ENCODE measurements at places on chromosomes 2 and 18.
A peak's percentile ranks its signal among the peaks of the same experiment; 100 is the strongest.

DNA sequence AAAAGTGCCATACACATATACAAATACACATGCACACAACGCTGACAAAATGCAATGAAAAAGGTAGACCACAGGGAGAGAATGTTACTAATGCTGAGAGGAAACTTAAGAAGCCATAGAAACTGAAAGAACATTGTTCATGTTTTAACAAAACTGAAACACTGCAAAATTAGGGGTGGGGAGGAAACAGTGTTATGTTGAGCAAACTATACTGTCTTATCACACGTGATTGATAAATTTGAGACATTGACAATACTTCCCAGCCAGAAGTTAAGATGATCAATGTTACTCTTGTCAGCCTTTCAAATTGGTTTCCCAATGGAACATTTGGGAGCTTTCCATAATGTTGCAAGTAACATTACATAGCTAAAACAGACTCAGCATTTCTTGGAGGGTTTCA is 165.5 kb downstream of the L3MBTL4 start:
- no peak for DNase-seq

DNA sequence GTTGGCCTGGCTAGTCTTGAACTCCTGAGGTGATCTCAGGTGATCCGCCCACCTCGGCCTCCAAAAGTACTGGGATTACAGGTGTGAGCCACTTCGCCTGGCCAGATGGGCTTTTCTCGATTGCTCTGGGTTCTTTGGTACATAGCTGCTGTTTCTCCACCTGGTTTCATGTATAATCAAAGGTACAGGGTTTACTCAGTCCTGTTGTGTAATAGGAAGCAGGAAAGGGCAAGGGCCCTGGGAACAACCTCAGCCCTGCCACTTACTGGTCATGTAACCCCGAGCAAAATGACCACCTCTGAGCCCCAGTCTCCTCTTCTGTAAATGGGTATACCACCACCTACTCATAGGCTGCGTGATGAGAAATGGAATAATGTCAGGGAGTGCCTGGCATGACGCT is 34.0 kb downstream of the RMC1 start:
- no peak for DNase-seq

GRCh38 chr2:27782701-27783100 is 11.2 kb downstream of the MRPL33 start:
- DNase-seq, result no peak

DNA sequence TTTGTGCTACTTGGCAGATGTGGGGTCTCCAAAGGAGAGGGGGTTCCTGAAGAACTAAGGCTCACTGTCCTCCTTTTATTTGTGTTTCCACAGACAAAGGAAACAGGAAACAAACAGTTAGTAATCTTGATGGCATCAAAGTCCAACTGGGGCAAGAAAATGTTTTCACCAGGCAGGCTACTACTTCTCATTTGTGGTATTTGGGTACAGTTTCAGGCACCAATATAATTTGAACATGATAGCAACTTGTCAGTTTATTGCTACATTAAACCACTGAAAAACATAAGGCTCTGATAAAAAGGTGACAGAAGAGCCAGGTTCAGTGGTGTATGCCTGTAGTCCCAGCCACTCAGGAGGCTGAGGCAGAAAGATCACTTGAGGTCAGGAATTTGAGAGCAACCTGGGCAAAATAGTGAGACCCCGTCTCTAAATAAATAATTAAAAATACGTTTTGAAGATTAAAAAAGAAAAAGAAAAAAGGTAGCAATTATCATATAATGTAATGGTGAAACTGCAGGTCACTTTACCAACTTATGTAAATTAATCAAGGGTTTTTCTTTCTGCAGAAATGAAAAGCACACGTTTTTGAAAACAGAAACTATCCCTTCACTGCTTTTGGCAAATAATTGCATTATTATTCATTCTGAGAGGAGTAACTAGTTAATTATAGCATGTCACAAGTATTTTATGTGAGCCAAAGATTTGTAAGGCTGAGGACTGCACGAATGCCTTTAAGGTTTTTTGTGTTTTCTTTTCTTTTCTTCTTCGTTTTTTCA is 157.5 kb upstream of the CAVIN2 start:
- DNase-seq, result no peak

- peak; percentile 33 for DNase-seq
Observed at GRCh38 chr2:155815851-155816250, 516.7 kb downstream of the NR4A2 start.

- DNase-seq, result no peak
Observed at GRCh38 chr2:32386739-32387138, 29.9 kb downstream of the BIRC6 start.

Measured in NCI-H524 treated with DMSO at 0.1 percent for 48 hours (cell line).